Renal pelvis (tissue), 12 donors: ENCODE measurements at places on chromosomes 1 and 21. TPM values are rescaled to one million over a fixed set of nuclear protein-coding genes. Genes with fewer than 3 reads are reported as not detected.

TINAGL1 gene
- 45.5 TPM for polyA plus RNA-seq

OR2T2 gene
- not detected for polyA plus RNA-seq

OR2L5 gene
- polyA plus RNA-seq, result not detected

ELAVL4 gene
- polyA plus RNA-seq, result 4.4 TPM

AGMAT gene
- polyA plus RNA-seq, result 31.9 TPM

SMIM1 gene
- 16.0 TPM for polyA plus RNA-seq

FAM43B gene
- polyA plus RNA-seq, result 1.0 TPM

CNTN2 gene
- polyA plus RNA-seq, result 0.86 TPM

ATG4C gene
- polyA plus RNA-seq, result 17.5 TPM

LDLRAD1 gene
- not detected for polyA plus RNA-seq

TMCC2 gene
- polyA plus RNA-seq, result 7.2 TPM

GPR52 gene
- not detected for polyA plus RNA-seq

TRIM58 gene
- 0.75 TPM for polyA plus RNA-seq

C2CD4D gene
- 0.23 TPM for polyA plus RNA-seq

CRNN gene
- polyA plus RNA-seq, result not detected

C1orf146 gene
- 0.32 TPM for polyA plus RNA-seq

TNNT2 gene
- 56.1 TPM for polyA plus RNA-seq

MCOLN3 gene
- 8.1 TPM for polyA plus RNA-seq

TESK2 gene
- polyA plus RNA-seq, result 7.2 TPM

TMEM200B gene
- polyA plus RNA-seq, result 15.8 TPM

AQP10 gene
- polyA plus RNA-seq, result 0.09 TPM

PGBD5 gene
- 8.7 TPM for polyA plus RNA-seq

TRIM67 gene
- polyA plus RNA-seq, result 0.11 TPM

TRIM63 gene
- polyA plus RNA-seq, result 0.99 TPM

TAF5L gene
- 18.8 TPM for polyA plus RNA-seq

FAM167B gene
- 10.5 TPM for polyA plus RNA-seq

CFAP45 gene
- 3.7 TPM for polyA plus RNA-seq

CENPF gene
- polyA plus RNA-seq, result 78.8 TPM

FCRL4 gene
- polyA plus RNA-seq, result not detected

PSEN2 gene
- 20.8 TPM for polyA plus RNA-seq

CLDN8 gene
- 70.9 TPM for polyA plus RNA-seq

CAMTA1 gene
- 83.1 TPM for polyA plus RNA-seq

TTC34 gene
- 0.97 TPM for polyA plus RNA-seq

FCRL2 gene
- not detected for polyA plus RNA-seq

BCAN gene
- polyA plus RNA-seq, result 0.26 TPM

IGSF3 gene
- 33.3 TPM for polyA plus RNA-seq

KRTAP7-1 gene
- not detected for polyA plus RNA-seq

BLZF1 gene
- polyA plus RNA-seq, result 25.6 TPM

NPR1 gene
- polyA plus RNA-seq, result 77.7 TPM

CYYR1 gene
- 48.2 TPM for polyA plus RNA-seq
